ENCODE measurements at places on chromosomes 4 and X.
A peak's percentile ranks its signal among the peaks of the same experiment; 100 is the strongest.

DNA sequence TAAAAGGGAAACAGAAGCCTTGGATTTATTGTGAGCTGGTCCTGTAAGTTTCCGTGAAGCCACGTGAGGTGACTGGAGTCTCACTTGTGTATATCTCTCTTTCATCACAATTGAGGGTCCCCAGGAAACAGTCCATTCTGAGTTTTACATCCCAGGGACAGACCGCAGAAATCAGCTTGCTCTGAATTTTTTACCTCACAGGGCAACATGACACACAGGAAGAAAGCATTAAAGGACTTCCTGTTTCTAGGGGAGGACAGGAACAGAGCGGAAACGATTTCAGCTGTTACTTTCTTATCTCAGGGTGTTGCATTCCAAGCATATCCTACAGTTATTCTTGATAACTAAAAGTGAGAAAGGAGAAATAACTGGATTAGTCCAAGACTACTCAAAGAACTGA, 553.5 kb downstream of the TRAM1L1 start:
- DNase-seq = no peak

DNA sequence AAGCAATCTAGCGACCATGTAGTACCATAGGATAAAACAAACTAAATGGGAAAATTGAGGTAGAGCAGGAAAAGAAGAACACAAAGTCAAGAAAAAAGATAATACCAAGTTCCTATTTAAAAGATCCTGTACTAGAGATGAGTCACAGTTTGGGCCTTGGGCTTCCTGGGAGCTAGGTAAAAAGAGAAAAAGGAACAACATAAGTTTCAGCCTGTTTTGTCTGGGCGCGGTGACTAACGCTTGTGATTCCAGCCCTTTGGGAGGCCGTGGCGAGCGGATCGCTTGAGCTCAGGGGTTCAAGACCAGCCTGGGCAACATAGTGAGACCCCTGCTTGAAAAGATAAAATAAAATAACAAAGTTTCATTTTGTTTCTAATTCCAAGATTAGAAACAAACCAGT, 14.0 kb upstream of the TMEM156 start:
- no peak for DNase-seq

DNA sequence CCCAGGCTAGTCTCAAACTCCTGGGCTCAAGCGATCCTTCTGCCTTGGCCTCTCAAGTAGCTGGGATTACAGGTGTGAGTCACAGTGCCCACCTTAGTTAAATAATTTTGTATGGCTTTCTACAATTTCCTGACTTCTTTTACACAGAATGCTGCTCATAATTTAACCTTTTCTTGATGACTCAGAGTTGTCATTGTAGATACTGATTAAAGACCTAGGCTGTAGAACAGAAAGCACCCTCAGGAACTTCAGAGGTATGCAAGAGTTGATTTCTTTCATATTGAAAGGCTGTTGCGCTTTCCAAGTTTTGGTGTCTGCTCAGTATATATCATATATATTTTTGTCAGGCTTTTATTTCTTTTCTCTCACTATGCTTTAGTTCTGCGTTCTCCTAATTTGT, 21.1 kb upstream of the GPR34 start:
- DNase-seq = no peak

DNA sequence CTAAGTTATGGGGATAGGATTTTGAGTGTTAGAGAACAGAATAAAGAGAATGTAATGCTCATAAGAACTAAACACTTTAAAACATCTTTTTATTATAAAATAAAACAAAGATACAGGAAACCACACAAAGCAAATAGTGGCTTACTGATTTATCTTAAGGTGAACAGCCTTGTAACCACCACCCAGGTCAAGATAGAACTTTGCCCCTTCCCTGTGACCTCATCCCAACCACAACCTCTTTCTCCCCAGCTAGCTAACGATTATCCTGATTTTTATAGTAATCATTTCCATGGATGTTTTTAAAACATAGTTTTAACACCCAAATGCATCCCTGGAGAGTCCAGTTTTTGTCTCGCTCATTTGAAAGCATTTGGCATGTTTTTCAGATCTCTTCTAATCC, 17.0 kb downstream of the HELT start:
- no peak for DNase-seq

DNA sequence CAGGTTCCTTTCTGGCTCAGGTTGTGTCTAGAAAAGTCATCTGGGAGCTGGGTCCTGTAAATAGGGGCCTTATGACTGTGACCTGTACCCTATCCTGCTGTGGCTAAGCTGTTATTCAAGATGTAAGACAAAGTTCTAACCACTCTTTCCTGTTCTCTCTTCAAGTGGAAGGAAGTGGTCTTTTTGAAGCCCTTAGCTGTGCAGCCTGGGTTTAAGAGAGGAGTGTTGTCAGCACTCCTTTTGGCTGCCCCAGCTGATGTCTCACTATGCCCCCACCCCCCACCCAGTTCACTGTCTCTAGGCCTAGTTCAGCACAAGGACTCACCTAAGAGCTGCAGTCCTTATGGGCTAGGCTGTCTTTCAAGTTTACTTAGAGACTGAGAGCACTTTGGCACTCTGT, 1069.5 kb downstream of the FAM133A start:
- DNase-seq = no peak

GRCh38 chrX:20063716-20064351, 52.9 kb downstream of the MAP7D2 start:
- DNase-seq = no peak

- peak; percentile 37 for DNase-seq
Measured at GRCh38 chr4:128782076-128782715, 27.3 kb upstream of the JADE1 start.

DNA sequence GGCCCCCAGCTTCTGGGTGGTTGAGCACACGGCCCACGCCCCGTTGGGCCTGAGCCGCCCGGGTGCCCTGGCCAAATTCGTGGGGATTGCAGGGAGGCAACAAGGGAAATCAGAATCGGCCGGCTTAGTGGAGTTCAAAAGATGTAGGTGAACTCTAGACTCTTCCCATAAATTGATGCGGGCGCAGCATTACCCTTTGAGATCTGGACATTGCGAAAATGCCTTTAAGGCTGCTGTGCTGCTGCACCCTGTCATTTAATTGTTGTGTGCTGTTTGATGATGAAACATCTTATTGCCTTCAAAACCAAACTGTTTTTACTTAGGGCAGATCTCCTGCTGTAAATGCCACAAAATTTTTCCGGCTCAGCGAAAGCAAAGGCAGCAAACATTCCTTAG, 409 bp upstream of the MPP1 start:
- DNase-seq = no peak

DNA sequence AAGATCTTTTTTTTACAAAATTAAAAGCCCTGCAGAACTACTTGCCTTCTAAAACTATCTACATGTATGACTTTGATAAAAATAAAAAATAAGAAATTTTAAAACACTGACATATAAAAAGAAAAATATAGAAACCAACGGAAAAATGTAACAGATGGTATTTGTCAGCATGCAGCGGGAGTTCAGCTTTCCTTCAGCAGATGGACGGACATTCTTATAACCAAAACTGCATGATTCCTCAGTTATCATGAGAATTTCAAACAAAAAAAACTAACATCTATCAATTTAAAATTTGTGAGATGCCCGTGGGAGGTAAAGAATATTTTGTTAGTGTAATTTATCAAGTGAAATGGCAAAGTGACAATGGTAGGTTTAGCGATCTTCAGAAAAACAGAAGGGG, 23.2 kb downstream of the RWDD4 start:
- DNase-seq = no peak

- no peak for DNase-seq
Measured at GRCh38 chr4:168769416-168769815, 240.6 kb downstream of the CBR4 start.

- no peak for DNase-seq
Measured at GRCh38 chr4:13302876-13303275, 181.3 kb downstream of the RAB28 start.

DNA sequence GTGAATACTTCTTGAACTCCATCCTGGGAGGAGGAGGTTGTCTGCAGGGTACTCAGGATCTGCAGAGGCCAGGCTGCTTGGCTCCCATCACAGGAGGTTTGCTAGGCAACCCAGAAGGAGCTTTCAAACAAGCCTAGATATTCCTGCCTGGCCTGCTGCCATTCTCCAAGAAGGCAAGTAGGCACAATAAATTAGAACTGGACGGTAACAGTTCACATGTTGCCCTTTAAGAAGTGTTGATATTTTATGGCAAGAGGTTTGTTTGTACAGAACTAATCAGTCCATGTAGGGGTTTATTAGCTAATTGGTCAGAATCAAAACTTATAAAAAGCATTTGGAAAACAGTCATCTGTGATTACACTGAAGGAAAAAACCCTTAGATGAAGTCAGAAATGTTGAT, 39.3 kb downstream of the SYNPO2 start:
- no peak for DNase-seq

DNA sequence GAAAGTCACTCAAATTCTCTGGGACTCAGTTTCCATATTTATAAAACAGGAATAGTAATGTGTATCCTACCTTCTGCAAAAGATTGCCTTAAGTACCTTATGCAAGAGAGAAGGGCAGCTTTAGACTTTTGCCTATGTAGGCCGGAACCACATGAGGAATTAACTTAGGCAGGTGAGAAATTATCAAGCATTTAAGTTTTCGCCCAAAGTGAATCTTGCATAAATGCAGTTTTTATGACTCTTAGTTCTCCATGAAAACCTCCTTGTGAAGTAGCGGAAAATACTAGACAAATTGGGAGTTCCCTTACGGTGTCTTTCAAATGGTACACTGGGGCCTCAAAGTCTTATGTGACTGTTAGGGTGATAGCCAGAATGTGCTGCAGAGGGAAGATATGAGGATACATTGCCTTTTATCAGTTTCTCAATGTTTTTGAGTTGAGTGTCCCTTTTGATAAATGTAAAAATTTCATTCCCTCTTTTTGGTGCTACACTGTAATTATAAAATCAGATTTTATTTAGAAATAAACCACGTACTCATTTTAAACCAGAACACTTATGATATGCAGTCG, 2.6 kb downstream of the SH2D1A start:
- DNase-seq = no peak

GRCh38 chr4:81704461-81704860, 232.8 kb upstream of the RASGEF1B start:
- no peak for DNase-seq

DNA sequence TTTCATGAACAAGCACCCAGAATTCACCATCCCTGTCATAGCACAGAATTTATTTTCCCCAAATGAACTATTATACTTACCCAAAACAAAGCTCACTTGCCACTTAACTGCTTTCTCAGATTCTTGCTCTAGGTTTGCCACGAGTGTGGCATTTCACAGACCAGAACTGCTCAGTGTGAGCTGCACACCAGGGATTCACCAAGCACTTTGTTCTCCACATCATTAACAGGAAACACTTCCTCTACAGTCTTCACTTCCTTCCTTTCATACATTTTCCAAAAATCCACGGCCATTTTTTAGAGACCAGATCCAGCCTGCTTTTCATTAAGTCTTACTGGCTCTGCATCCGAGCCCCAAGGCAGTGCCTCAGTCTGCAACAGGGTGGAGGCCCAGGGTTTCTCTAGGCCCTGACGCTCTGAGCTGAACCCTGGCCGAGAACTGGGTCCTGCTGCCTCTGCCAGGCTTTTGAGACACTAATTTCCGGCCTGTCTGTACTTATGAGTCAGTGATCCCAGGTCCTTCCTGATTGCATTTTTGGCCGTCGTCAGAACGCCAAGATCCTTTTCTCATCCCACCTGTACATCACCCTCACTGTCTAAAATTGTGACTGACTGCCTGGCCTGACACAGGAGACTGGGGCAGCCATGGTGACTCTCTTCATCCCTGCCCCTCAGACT, 67.6 kb upstream of the MTNR1A start:
- DNase-seq = no peak

DNA sequence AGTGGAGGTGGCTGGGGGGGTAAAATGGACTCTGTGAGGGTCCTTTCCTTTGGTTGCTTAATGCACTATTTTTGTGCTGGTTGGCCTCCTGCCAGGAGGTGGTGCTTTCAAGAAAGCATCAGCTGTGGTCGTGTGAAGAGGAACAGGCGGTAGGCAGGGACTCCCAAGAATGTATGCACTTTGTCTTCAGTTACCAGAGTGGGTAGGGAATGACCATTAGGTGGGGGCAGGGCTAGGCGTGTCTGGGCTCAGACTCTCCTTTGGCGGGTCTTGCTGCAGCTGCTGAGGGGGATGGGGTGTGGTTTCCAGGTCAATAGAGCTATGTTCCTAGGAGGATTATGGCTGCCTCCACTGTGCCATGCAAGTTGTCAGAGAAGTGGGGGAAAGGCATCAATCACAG, 509.0 kb downstream of the PCDH19 start:
- no peak for DNase-seq

- DNase-seq = no peak
Measured at GRCh38 chr4:125388613-125389012, 73.9 kb downstream of the FAT4 start.

- DNase-seq = no peak
Measured at GRCh38 chr4:51998837-51999236, 21.3 kb downstream of the LRRC66 start.

- no peak for DNase-seq
Measured at GRCh38 chr4:52693492-52693891, 34.4 kb upstream of the USP46 start.

GRCh38 chr4:18105030-18106011, 83.8 kb upstream of the LCORL start:
- DNase-seq = no peak

DNA sequence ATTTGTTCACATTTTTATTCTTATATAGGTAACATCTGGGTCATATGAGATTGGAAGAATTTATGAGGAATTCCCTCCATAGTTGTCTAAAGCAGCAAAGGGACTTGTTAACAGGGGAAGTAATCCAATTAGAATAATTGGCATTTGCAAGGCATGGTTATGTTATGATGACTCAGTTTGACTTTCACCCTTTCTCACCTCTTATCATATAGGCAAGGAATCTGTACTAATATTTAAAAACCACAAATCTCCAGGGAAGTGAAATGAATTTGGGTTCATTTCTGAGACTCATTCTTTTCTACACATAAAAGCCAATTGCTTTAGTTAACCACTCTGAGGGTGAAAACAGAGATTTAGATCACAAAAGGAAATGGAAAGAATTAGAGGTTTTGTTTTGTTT, 281.5 kb upstream of the DKK2 start:
- DNase-seq = no peak

DNA sequence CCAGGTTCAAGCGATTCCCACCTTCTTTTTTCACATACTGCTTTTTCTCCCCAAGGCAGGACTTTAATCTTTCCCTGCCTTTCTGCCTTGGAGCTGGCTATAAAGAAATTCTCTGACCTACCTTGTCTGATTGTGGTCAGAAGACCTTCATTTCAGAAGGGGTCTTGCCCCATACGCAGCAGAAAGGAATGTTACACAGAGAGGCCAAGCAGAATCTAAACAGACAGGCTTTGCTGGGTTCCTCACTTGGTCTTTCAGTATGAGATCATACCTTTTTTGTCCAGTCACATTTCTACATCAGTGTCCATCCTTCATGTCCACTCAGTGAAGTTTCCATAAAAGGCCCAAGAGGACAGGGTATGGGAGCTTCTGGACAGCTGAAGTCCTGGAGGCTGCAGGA, 108.3 kb upstream of the RBPJ start:
- DNase-seq = no peak

GRCh38 chr4:80294206-80294605, 27.7 kb downstream of the FGF5 start:
- no peak for DNase-seq

- no peak for DNase-seq
Measured at GRCh38 chr4:152901205-152901604, 34.9 kb upstream of the FHDC1 start.

All from stimulated activated CD8-positive, alpha-beta memory T cell treated with anti-CD3 and anti-CD28 coated beads, Interleukin-4, amount 100 ng/mL, for 4 hours (primary cell).